ENCODE measurements at places on chromosomes 2 and 18.

DNA sequence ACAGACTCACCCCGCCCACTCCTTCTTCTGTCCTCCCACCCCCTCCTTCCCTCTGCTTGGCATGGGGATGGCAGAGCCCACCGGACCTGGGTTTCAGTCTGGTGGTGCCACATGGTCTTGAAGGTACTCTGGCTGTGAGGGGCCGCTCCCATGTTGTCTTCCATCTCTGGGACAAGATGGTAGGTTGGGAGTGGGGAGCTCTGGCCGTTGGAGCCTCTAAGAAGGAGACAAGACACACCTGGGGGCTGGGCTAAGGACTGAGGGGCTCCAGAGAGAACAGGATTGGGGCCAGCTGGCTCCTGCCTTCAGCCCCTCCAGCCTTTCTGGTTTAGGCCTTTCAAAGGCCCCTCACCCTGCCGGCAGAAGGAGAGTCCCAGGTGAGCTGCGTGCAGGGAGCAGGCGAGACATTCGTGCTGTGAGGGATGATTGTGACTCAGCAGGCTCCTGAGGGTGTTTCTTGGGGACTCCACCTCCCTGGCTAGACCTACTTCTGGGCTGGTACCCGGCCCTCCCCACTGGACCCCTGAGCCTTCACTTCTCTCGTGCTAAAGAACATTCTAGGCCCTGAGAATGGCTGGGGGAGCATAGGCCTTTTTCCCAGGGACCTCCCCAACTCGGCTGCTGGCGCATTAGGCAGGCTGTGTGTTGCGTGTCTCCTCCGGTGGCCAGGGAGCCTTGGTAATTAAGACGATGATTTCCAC, 128.2 kb upstream of the HAAO start:
- DNase-seq, result no peak

GRCh38 chr2:78977661-78978145, 47.8 kb upstream of the REG3G start:
- DNase-seq, result no peak

- no peak for DNase-seq
Measured at GRCh38 chr2:162057426-162057825, 16.6 kb downstream of the DPP4 start.

GRCh38 chr2:137566387-137566786, 397.9 kb upstream of the HNMT start:
- no peak for DNase-seq

DNA sequence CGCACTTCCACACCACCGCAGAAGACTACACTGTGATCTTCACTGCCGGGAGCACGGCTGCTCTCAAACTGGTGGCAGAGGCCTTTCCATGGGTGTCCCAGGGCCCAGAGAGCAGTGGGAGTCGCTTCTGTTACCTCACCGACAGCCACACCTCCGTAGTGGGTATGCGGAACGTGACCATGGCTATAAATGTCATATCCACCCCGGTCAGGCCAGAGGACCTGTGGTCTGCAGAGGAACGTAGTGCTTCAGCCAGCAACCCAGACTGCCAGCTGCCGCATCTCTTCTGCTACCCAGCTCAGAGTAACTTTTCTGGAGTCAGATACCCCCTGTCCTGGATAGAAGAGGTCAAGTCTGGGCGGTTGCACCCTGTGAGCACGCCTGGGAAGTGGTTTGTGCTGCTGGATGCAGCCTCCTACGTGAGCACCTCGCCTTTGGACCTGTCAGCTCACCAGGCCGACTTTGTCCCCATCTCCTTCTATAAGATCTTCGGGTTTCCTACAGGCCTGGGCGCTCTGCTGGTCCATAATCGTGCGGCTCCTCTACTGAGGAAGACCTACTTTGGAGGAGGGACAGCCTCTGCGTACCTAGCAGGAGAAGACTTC, 12.5 kb downstream of the MOCOS start:
- DNase-seq, result no peak
